Hindlimb muscle (tissue), 1 donor: ENCODE measurements at places on chromosomes 16 and 17. TPM values are rescaled to one million over a fixed set of nuclear protein-coding genes. Genes with fewer than 3 reads are reported as not detected.

Gene IL34
- polyA plus RNA-seq, result 7.8 TPM

Gene UTS2R
- polyA plus RNA-seq, result 12.6 TPM

DNA sequence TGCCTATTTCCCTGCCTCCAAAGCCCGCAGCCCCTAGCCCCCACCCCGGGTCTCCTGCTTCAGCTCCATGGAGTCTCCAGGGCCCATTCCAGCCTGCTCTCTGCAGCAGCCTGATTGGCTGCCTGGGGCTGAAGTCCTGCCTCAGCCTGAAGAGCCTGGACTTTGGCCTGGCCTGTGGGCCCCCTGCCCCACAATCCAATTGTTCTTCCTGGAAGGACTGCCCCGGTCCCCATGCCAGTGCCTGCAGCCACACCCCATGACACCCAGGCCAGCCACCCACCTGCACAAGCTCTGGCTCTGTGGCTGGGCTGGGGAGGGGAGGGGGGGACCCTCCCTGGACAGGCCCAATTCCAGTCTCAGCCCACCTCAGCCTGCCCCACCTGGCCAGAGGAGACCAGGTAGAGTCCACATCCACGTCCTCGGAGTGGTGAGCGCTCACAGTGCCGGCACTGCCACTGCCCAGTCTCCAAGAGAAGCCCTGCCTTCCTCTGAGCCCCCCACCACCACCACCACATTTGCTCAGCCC is 12.3 kb downstream of the ENPP7 start:
- DNase-seq, result no peak

Gene KRT24
- polyA plus RNA-seq, result not detected

Gene SLC22A31
- 2.6 TPM for polyA plus RNA-seq
